ENCODE measurements at places on chromosomes 7 and 10. TPM values are rescaled to one million over a fixed set of nuclear protein-coding genes. Genes with fewer than 3 reads are reported as not detected.

DNA sequence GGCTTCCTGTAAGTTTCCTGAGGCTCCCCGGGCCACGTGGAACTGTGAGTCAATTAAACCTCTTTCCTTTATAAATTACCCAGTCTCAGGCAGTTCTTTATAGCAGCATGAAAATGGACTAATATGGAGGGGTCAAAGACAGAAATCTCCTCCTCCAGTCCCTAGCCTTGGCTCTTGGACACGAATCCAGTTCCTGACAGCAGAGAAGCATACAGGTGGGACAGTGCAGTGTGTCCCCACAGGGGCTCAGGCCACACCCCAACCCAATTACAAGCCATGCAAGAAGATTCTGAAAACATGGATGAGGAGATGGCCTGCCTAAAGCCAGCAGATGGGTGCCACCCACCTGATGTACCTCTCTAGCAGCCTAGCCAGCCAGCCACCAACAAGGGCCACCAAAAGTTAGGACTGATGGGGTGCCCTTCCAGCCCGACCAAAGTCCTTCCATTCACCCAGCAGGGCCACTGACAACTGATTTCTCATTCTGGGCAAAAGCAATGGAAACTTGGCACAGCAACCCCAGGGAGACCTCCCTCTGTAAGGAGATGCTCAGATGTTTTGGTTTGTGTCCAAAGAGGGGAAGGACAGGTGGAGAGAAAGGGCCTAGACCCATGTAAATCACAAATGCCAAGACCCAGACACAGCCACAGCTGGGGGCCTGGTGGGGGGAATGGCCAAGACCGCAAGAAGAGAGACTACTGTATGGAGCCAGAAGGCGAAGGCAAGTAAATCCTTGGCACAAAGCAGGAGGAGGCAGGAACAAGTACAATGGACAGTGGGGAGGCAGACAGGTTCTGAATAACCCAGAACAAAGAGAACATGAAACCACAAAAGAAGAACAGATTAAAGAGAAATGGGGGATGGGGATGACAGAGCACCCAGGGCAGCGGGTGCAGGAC, 13.6 kb downstream of the GPRIN2 start:
- peak; percentile 12 for DNase-seq

DNA sequence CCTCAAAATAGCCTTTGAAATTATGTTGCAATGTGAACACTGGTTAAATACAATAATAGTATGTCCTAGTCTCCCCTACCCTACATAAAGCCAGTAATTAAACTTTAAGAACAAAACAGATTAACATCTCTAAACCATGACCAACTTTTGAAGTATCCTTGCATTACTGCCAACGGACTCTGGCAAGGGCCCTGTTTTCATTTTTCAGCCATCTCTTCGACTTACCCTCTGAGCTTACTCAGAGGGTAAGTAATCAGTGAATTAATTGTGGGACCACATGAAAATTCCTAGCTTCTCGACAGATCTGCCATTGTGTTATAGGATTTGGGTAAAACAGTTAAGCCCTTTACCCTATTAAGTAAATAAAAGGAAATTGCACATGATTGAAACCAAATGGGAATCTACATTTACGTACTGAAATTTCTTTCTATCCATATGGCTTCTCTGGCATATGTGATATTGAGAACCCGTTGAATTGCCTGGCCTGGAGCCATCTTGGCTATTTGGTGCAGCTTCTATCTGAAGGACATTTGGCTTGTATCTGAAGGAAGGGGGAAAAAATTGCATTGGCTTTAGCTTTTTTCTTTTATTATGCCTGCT, 39.6 kb downstream of the DYNC1I1 start:
- DNase-seq: no peak

DNA sequence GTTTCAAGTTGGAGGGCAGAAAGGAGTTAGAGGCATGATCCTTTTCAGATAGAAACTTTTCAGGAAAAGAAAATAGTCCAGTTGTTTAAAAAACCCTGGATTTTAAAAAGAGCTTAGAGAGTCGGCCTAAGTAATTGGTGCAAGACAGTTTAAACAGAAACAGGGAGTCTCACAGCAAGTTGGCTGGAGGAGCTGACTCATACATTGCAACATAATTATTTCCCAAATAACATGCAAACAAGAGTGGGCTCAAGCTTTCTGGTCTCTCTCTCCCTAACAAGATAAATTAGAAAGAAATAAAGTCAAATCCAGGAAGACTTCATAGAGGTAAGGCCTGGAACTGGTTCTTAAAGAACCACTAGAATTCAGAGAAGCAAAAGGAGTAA, 100.3 kb upstream of the AGBL3 start:
- DNase-seq: no peak

DNA sequence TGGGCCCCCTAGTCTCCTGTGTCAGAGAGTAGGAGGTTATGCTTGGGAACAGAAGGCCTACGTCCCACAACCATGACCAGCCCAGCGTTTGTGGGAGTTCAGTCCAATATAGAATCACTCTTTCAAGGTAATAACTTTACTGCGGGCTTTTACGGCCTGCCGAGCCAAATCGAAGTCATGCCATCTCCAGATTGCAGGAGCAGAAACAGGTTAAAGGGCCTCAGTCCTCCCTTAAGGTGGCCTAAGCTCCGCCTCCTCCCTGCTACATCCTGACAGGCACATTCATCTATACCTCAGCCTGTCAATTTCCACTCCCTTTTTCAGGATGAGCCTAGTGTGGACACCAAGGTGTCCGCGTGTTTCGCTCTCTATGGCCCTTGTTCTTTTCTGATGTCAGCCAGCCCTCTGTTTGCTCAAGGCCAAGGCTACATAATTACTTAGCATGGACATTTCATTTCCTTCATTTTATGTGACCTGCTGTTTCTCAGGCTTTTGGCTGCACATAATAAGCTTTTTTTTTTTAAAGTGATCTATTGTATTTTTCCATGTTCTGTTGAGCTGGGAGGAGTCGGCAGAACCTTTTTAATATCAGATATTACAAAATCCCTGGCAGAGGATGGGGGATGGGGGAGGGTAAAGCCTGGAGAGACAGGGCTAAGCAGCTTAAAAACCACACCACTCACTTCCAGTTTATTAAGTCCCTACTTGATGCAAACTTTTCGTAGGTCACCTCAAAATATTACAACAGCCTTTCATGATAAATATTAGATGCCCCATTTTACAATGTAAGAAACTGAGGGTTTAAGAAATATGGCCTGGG, 84.6 kb downstream of the CACNB2 start:
- DNase-seq: no peak

DNA sequence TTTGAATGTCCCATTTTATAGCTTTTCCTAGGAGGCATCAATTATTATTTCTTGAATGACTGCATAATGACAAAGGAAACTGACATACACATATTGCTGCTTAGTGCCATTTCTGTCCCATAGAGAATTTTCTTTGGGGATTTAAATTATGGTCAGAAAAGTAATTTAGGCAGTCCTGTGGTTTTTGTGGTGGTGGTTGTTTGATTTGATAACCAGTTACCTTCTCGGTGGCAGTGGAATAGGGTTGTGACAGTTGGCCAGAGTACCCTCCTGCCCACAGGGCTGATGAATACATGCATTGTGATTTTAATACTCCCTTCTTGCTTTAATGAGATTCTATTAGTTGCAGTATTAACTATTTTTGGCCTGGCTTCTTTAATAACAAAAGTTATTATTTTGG, 6.6 kb upstream of the SGCE start:
- no peak for DNase-seq

- no peak for DNase-seq
These were observed 115.7 kb downstream of the TPK1 start for GRCh38 chr7:144720149-144720548.

- no peak for DNase-seq
These were observed 18.6 kb downstream of the LRMDA start for GRCh38 chr10:75450075-75450445.

- DNase-seq: no peak
These were observed 310.1 kb downstream of the TCERG1L start for GRCh38 chr10:131001438-131001837.

GRCh38 chr7:118573085-118573484, 348.6 kb downstream of the ANKRD7 start:
- DNase-seq: peak; percentile 37

- no peak for DNase-seq
These were observed 50.5 kb downstream of the HECTD2 start for GRCh38 chr10:91460681-91461080.

GRCh38 chr10:48589266-48589665, 15.6 kb downstream of the ARHGAP22 start:
- no peak for DNase-seq

GRCh38 chr10:26214004-26214403, 2.6 kb upstream of the GAD2 start:
- DNase-seq: no peak

DNA sequence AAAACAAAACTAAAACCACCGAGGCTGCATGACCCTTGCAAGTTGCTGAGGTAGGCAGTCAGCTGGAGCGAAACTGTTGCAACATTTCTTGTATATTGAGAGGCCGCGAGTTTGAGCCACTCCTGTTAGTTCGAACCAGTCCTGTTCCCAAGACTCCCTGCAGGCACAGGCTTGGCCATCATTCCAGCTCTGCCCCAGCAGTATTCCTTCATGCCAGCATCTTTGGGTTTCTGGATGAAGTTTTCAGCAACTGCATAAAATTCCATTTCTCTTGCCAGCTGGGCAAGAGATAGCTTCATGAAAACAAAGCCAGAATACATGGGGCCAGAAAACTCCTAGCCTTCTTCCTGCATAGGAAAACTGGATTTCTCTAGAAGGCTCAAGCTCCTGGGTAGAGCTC, 207.6 kb downstream of the FRMD4A start:
- no peak for DNase-seq

GRCh38 chr7:108066486-108066885, 63.5 kb upstream of the LAMB1 start:
- DNase-seq: no peak

- no peak for DNase-seq
These were observed 152.4 kb downstream of the IMMP2L start for GRCh38 chr7:111409714-111410422.

DNA sequence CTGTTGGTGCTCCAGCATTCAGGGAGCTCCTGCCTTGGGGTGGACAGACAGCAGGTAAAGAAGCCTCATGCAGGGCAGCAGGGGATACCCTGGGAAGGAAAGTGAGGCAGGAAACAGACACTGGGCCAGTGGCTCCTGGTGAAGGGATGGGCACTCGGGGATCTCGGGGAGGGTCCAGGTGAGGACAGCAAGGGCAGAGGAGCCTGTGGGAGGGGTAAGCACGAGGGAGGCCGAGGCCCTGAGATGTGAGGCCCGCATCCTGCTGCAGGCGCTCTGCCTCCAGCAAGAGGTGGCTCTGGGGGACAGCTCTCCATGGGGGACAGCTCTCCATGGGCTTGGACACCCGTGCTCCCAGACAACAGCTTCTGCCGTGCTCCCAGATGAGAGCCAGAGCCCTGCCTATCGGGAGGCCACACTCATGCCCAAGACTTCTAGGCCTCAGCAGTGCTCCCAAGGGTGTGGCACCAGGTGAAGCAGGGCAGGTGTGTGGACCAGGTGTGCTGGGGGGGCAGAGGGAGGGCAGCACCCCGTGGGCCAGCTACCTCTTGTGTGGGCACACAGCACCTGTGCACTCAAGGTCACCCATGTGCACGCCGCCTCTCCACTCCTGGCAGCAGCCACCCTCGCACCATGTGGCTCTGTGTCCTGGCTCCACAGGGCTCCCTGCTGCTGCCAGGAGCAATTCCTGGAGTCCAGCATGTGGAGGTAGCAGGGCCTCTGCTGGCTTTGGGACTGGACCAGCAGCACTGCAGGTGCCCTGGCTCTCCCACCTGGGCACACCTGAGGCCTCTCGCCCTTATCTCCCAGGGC, 93.6 kb upstream of the INSIG1 start:
- no peak for DNase-seq

GRCh38 chr7:124276005-124276622, 243.2 kb upstream of the TMEM229A start:
- peak; percentile 60 for DNase-seq

DNA sequence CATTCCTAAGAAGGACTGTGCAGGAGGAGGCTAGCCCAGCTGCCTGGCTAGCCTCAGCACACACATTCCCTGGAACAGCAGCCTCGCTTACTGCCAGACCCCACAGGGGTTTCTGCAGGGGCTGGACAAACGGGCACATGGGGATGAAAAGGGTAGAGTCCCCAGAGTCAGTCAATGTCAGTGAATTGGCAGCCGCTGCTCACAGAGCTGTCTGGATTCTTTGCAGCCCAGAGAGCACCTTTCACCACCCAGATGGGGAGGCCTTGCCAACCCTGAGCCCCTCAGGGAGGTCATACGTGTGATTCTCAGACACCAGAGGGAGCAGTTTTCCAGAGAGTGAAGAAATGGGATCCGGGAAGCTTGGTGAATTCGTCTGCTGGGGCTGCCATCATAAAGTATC, 143.3 kb downstream of the KCNMA1 start:
- DNase-seq: no peak

DNA sequence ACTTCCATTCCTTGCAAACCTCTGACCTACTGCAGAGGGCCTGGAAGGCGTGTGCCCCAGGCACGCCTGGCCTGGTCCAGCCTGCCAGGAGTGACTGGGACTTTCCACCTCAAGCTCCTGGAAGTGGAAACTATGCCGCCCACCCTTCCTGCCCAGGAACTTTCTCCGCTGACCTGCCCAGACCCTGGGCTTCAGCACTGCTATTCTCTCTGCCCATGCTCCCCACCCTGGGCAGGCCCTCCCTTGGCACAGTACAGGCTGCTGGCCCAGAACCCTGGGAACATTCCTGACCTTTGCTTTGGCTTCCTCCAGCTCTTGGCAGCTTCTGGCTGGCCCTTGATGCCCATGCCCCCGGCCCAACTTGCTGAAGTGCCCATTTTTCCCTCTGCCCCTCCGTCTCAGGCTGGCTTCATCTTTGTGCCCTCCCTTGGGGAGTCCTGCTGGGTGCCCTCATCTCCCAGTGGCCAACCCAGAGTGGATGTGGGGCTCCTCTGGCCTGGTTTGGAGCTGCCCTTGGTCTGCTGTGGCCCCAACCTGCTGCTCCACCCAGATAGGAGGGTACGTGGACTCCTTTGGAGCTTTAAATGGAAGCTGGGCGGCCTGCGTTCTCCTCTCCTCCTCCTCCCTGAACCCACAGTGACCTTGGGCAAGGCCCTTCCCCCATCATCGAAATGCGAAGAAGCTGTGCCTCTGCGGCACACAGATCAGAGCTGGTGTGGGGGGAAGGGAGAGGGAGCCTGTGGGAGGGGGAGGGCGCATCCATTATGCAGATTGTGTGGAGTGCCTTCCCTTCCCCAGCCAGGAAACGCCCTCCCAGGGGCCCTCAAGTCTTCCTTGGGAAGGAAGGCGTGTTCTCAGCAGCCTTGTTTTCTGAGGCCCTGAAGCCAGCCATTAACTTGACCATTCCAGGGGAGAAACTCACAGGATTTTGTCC, 3.4 kb downstream of the MMRN2 start:
- peak; percentile 85 for DNase-seq

DNA sequence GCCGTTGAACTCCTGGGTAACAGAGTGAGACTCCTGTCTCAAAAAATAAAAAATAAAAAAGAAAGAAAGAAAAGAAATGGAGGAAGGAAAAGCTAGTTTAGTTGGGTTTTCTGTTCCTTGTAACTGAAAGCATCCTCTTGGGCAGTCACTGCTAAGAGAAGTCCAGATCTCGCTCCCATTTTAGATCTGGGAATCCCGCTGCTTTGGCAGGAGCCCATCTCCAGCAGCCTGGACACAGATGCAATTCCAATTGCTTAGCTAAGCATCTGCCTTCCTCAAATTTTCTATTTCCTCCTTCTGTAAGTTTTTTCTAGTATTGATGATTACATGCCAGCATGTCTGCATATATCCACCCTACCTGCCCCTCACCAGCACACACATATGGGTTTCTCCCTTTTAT, 54.1 kb downstream of the DENND2A start:
- no peak for DNase-seq

EIF5AL1 gene
- 0.61 TPM for total RNA-seq

GPR85 gene
- 3.4 TPM for total RNA-seq

ABLIM1 gene
- total RNA-seq: 25.7 TPM

AQP1 gene
- total RNA-seq: not detected

VSTM4 gene
- 2.0 TPM for total RNA-seq

GBX1 gene
- not detected for total RNA-seq

HOGA1 gene
- total RNA-seq: not detected

TMEM273 gene
- 0.39 TPM for total RNA-seq

SFRP5 gene
- total RNA-seq: not detected
